ENCODE measurements at places on chromosomes 7 and 10. TPM values are rescaled to one million over a fixed set of nuclear protein-coding genes. Genes with fewer than 3 reads are reported as not detected.

Gene VIPR2
- total RNA-seq, result 4.6 TPM

GRCh38 chr7:20408467-20408826, 77.7 kb downstream of the ITGB8 start:
- no peak for DNase-seq

Gene GJC3
- 0.61 TPM for total RNA-seq

Gene TMEM176A
- 64.3 TPM for total RNA-seq

Gene MKX
- total RNA-seq, result 0.55 TPM

Data from mesenteric fat pad (tissue), 1 donor.